Mesenteric fat pad (tissue), 1 donor: ENCODE measurements at places on chromosomes 5 and 9. TPM values are rescaled to one million over a fixed set of nuclear protein-coding genes. Genes with fewer than 3 reads are reported as not detected.

- no peak for DNase-seq
Observed at GRCh38 chr5:29263915-29264351, 1929.6 kb upstream of the CDH6 start.

DNA sequence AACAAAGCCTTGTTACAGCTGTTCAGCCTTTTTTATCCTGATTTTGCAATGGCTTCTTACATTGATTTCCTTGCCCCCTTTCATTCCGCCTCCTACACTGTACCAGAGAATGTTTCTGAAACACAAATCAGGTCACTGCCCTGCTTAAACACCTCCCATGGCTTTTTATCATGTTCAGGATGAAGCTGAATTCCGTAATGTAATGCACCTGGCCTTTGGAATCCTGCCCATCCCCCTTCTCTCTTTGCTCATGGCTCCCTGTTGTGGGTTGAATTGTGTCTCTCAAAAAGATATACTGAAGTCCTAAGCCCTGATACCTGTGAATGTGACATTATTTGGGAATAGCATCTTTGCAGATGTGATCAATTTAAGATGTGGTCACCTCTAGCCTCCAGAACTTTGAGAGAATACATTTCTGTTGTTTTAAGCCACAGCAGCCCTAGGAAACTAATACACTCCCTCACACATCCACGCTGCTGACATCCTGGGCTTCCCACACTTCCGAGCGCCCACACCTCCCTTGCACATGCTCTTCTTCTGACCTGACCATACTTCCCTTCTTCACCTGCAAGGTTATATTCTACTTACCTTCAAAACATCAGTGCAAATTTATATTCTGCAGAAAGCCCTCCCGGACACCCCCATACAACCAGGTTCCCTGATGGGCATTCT lies 101.2 kb downstream of the DNAH5 start:
- no peak for DNase-seq

DNA sequence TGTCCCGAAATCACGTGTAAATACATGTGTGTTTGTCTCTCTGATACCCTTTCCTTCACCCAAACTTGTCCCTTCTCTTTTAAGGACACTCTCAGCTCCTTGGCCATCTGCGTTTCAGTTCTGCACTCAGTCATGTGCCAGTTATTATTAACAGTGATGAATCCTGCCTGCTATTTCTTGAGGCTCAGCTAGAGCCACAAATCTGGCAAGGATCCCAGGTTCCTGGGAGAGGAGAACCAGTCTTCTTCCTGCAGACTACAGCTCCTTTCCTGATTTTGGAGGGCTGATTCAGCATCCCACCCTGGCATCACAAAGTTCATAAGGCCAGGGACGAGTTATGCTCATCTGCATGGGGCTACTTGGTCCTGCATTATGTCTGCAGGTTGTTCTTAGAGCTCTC lies 5.6 kb downstream of the MAMDC2 start:
- no peak for DNase-seq

FAM81B gene
- not detected for total RNA-seq

IL11RA gene
- total RNA-seq: 15.6 TPM
